ENCODE measurements at places on chromosomes 12 and 14.

DNA sequence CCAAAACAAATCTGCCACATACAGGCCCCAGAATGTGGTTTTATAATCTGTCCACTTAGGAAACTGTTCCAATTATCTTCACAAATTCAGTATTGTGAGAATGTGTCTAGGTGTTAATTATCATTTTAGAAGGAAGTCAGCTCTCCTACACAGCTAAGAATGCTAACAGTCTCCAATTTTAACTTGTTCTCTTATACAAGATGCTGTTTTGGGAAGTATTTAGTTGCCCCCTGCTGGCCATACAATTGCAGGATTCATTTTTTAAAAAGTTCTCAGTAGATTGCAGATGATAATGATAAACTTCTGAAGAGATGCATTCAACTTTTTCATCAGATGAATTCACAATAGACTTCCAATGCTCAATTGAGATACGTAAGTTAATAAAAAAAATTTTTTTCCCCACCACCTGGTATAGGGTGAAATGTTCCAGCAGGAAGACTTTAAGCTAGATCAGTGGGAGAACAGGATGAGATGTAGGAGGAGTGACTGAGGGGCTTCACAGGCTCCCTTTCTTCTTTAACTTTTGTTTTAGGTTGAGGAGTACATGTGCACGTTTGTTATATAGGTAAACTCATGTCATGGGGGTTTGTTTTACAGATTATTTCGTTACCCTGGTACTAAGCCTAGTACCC is 27.3 kb upstream of the OSBPL8 start:
- DNase-seq: no peak

DNA sequence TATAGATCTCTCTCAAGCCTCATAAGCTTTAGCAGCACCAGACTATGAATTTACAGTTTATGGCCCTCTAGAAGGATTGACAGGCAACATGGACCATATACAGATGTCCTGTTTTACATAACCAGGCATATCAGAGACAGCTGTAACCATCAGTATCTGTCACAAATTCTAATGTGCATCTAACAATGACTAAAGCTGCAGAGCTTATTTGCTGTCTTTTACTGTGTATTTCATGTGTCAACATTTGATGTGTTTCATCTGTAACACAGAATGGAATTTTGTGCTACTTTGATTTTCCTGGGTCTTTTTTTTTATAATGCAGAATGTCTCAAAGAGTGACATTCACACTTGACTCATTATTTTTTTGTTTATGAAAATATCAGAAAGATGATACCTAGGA is 348.3 kb downstream of the SLC16A7 start:
- DNase-seq: no peak

DNA sequence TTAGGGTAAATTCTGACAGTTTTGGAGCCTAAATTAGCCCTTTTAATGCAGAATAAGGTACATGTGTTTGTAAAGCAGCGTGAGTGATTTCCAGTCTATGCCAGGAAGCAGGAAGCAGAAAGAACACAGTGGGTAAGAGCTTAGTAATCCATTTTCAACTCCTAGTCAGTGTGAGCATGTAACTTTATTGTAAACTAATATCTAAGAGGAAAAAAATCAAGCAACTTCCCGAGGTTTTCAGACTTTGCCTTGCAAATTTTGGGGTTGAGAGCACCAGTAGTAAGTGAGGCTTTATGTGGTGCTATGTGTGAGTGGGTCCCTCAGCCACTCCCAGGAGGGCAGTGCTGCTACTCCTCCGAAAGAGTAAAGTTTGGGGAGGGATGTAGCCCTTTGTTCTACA is 2.9 kb downstream of the CIPC start:
- no peak for DNase-seq

DNA sequence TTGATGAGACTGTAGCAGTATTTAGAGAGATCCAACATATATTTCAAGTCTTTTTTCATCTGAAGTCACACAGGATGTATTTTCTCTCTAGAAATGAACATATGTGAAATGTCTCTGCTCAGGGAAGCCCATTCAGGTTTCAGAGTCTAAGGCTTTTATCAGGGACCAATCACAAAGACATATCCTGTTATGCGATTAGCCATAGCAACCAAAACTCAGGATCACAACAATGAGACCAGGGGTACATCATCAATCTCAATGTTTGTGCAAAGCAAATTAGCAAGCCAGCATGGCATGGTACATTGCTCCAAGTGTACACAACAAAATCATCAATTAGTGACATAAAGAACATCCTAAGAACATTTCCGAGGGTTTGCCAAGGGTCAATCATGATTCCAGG is 99.2 kb upstream of the AMN1 start:
- DNase-seq: no peak

- DNase-seq: peak; percentile 89
Measured at GRCh38 chr12:19946550-19946949, 421.8 kb upstream of the PDE3A start.

DNA sequence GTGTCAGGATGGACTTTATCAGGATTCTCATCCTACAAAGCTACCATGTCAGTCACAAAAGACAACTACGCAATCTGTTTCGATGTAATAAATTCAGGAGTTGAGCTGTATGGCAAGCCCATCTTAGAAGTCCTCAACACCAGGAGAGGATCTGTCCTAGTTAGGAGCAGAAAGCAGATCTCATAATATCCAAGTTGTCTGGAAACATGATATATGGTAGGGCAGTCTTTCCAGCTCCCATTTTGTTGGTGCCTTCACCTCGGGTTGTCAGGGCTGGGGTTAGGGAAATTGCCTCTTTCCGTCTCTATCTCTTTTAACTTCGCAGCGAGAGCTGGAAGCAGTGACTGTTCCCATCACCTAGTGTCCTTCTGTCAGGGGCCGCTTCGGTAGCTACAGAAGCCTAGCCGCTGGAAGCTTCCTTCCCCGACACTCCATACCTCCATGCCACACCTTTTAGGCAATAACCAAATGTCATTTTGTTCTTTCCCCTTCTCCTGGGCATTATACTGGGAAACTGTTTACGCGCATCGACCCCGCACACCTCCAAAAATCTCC is 1.4 kb downstream of the NIN start:
- no peak for DNase-seq

DNA sequence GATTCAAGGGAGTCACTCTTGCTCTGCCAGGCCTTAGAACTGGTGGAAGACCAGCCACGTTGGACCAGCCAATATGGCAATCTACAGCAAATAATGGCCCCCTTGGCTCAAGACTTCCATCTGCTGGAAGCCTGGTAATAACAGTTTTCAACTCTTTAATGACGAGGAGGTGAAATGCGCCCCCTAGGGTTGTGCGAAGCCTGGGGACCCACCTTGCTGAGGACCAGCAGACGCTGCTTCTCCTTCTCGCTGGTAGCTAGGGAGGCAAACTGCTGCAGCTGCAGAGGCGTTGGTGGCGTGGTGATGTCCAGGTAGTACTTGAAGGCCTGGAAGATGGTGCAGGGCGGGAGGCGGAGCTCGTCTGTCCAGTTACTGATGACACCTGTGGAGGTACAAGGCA is 41.5 kb upstream of the FBXO21 start:
- no peak for DNase-seq

DNA sequence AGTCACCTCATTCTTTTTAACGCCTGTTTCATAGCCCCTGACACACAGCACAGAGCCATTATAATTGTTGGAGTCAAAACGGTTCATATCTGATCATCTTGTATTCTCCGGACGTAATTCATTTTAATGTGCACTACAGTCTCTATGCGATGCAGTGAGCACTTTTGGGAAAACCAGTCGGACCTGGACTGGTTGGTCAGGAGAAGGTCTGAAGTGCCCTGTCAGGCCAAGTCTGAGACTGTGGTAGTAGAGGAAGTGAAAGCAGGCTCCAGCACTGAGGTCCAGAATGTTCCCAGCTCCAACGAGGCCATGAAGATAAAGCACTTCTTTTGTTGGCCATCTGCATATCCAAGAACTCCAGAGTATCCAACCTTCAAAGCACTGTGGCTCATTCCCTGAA is 117.1 kb upstream of the NCOR2 start:
- DNase-seq: no peak

DNA sequence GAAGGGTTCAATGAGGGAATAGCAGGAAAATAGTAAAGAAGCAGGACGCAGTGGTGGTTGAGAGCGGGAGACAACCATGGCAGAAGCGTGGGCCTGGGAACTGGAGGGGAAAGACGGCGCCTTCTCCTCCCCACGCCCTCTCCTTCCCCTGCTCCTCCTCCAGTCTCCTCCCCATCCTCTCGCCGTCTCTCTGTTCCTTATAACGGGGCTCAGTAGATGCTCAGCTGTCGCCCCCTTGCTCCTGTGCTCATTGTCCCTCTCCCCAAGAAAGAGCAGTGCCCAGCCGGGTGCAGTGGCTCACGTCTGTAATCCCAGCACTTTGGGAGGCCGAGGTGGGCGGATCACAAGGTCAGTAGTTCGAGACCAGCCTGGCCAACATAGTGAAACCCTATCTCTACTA is 142.0 kb downstream of the BCL11B start:
- no peak for DNase-seq

DNA sequence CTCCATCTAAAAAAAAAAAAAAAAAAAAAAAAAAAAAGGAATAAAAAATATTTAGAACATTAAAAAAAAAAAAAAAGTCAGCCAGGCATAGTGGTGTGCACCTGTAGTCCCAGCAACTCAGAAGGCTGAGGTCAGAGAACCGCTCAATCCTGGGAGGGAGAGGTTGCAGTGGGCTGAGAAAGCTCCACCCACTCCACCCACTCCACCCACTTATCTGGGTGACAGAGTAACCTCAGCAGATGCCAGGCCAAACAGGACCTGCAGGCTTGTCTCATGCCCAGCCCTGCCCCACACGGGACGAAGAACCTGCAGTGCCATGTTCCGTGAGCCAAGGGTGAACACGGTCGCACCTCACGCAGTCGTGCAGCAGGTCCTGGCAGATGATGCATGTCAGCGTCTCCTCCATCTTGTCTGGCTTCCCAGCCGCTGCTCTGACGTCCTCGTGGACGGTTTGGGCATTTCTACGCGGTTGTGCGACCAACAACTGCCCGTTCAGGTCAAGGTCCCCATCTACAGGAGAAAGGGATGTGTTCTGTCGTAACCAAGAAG is 28.6 kb downstream of the CHFR start:
- no peak for DNase-seq

DNA sequence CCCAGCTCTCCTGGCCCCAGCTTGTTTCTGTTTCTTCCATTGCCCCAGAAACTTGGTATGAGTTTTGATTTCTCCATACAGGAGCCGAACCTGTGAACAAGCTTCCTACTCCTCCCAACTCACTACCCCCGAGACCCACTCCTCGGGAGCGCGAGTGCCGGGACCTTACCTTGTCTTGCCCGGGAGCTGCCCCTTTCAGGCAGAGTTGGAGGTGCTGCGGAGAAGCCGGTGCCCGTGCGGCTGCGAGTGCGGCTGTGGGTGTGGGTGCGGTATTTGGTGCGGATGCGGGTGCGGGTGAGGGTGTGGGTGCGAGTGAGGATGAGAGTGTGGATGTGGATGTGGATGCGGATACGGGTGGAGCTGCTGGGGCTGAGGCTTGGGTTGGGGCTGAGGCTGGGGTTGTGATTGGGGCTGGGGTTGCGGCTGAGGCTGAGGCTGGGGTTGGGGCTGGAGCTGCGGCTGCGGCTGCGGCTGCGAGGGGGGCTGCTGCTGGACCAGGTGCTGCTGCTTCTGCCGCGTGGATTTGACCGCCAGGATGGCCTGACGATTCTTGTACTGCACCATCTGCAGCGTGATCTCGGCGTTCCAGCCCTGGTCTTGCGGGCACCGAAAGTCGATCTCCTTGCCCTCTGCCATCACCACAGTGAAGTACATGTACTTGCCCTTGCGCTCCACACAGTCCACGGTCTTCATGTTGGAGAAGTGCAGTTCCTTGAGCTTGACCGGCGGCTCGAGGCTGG is 1.1 kb downstream of the PHLDA1 start:
- DNase-seq: no peak

DNA sequence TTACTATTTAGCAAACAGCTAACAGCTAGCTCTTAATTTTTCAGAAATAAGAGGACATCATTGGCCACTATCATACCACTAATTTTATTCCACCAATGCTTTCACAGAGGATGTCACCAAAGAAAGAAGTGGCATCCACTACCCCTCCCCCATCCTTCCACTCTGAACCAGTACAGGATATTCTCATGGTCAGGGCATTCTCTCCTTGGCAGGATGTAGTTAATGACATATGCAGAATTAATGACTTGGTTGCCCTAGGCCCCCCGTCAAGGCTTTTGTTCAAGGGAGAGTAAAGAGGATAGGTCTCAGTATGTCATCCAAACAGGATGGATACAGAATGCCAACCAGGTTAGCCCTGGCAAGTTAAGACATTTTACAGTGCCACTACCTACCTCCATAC is 18.9 kb upstream of the NUP107 start:
- no peak for DNase-seq

- peak; percentile 54 for DNase-seq
Measured at GRCh38 chr12:49987625-49988303, 15.0 kb downstream of the AQP6 start.

- no peak for DNase-seq
Measured at GRCh38 chr14:68199554-68200151, 380.1 kb downstream of the RAD51B start.

GRCh38 chr14:66540038-66540437 is 32.1 kb downstream of the GPHN start:
- DNase-seq: no peak

GRCh38 chr12:104155711-104156555 is 17.9 kb upstream of the NFYB start:
- DNase-seq: no peak

DNA sequence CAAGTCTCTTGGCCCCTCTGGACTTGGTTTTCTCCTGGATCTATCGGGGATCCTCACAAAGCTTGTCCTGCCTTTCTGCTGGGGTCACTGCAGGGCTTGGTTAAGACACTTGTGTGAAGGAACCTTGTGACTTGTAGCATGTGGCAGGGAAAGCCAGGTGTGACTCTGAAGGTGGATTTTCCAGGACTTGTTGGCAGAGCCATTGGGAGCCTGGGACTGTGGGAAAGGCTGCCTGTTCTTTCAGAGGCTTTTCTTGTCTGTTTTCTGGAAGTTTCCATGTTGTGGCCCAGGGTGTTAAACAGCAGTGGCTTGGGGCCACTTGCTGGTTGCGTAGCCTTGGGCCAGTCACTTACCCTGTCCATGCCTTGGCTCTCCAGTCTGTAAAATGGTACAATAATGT is 12.6 kb downstream of the KMT5A start:
- no peak for DNase-seq

- no peak for DNase-seq
Measured at GRCh38 chr14:68164711-68165113, 345.1 kb downstream of the RAD51B start.

GRCh38 chr12:56007564-56008559 is 10.8 kb downstream of the SUOX start:
- DNase-seq: no peak

- no peak for DNase-seq
Measured at GRCh38 chr14:88554457-88555286, at the start of gene PTPN21. Gene PTPN21, minus strand, starts transcription at chr14:88555007. Its CDS starts 4,590 bp downstream, at chr14:88550417.

Measured in DMS 273 treated with DMSO at 0.1 percent for 48 hours (cell line).